NCI-H748 treated with DMSO at 0.1 percent for 48 hours (cell line): ENCODE measurements at places on chromosomes 6 and 20.

DNA sequence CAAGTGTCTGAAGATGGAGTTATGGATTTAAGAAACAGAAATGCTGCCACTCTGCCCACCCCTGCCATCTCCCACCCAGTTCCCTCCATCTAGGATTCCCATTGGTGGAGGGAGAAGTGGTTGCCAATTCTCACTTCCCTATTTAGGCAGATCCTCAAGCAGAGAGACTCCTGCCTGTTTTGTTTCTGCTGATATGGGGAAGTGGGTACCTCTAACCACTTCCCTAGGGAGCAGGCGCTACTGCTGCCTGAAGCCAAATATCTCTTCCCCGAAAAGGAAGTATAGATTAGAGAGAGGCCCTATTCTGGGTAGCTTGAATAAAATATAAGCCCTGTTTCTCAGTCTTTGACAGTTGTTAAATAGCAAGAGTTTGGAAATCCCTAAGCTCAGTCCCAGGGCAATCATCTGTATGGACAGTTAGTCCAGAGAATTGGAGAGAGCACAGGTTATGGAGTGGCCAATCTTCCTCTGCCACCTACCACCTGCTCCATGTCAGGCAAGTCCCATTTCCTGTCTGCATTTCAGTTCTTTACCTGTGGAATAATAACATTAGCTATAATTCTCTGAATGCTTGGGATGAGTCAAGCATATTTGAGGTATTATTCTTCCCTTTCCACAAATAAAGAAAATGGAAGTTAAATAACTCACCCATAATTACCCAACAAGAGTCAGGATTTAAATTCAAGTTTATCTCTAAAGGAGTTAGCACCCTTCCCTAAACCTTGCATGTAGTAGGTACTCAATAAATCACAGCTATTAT is 2.6 kb upstream of the ADGB start:
- no peak for DNase-seq

DNA sequence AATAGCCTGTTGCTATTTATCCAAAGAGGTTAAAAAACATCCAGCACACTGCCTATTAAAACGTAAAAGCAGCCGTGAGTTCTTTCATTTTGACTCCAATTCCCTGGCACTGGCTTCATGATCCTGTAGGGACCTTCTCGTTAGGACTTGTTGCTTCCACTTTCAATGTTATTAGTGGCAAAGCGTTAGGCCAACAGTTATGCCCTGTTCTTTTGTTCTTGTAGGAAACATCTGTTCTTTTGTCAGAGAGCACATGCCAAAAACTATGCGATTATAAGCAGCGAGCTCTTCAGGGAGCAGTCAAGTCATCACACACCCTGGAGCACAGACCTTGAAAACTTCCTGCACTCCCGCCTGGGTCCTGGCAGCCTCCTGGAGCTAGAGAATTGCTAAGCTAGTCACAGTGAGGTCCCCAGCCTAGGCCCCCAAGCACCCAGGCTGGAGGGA is 609.5 kb upstream of the ARID1B start:
- no peak for DNase-seq

GRCh38 chr6:132684272-132684671 is 25.3 kb upstream of the TAAR1 start:
- DNase-seq, result no peak

- DNase-seq, result no peak
Observed at GRCh38 chr6:161544801-161545480, 271.1 kb upstream of the AGPAT4 start.

DNA sequence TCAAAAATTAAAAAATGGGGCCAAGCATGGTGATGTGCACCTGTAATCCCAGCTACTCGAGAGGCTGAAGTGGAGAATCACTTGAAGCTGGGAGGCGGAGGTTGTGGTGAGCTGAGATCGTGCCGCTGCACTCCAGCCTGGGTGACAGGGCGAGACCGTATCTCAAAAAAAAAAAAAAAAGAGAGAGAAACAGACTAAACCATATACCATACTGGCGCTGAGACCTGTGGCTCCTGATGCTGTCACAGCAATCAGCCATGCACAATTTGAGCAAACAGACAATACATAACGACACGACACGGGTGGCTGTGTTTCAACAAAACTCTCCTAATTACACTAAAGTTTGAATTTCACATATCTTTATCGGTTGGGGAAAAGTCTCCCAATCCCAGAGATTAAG is 14.9 kb upstream of the CBFA2T2 start:
- DNase-seq, result no peak

DNA sequence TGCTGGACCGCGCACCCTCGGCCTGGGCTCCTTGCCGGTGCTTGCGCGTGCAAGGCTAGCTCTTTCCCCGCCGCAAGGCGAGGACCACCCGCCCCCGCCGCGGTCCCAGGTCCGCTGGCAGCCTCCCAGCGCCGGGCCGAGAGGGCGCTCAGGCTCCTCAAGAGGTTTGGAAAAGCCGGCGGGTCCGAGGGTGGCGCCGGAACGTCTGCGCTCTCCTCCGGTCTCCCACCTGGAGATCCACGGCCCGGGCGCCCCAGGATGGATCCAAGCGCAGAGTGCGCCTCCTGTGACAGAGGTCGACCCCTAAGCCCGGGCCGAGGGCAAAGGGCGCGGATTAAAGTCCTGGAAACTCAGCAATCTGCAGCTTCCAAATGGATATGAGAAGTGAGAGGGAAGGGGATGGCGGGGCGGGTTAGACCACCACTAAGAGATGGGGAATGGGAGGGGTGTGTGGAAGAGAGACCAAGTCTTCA is 575 bp upstream of the MICAL1 start:
- no peak for DNase-seq

GRCh38 chr6:17470938-17471327 is 77.5 kb downstream of the CAP2 start:
- DNase-seq, result no peak

DNA sequence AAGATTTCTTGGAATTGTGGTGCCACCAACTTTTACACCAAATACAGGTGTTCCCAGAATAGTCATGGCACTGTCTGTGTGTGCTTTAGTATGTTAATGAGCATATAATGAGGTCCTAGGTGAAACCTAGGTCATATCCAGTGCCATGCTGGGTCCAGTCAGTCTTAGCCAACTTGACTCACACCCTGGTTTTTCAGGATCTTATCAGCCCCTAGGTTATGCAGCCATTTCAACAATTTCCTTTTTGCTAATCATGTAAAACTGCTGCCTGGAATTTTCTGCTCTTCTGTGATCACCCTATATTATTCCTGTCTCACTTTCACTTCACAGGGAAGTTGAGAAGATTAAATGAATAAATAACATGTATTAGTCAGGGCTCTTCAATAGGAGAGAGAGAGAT is 23.7 kb downstream of the SDHAF4 start:
- no peak for DNase-seq

DNA sequence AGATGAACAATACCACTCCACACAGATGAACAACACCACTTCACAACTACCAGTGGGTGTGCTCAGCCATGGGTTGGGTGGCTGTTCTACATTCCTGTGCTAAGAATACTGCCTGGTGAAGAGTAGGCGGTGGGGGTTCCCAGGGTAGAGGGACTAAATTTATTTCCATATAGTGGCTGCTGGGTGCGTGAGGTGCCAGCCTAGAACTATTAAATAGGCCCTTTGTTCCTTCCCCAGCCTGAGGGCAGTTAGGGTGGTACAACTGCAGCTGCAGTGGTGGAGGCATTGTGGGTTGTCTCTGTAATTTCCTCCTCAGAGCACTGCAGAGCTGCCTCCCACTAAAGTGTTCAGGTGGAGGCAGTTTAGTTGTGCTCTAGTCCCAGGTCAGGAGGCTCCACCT is 618.4 kb downstream of the MMUT start:
- no peak for DNase-seq

GRCh38 chr6:160000280-160000704 is 31.4 kb downstream of the IGF2R start:
- DNase-seq, result no peak

GRCh38 chr20:59117526-59117925 is 46.1 kb upstream of the ZNF831 start:
- no peak for DNase-seq

GRCh38 chr6:161435748-161436070 is 161.8 kb upstream of the AGPAT4 start:
- no peak for DNase-seq

DNA sequence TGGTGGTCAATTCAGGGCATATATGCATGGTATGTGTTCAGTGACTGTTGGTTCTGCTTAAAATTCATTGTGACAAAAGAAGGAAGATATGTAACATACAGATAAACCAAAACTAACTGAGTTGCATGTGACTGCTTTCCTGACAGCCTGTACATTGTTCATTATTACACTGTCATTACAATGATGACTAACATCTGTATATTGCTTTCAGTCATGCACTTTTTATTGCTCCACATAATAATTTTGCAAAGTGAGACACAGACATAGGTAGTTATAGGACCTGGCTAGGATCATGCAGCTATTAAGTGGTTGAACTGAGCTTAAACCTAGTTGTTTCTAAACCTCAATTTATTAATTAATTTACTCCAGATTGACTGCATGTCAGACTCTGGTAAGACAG is 703.2 kb downstream of the HDGFL1 start:
- no peak for DNase-seq

GRCh38 chr20:16283307-16283706 is 289.9 kb downstream of the KIF16B start:
- DNase-seq, result no peak

DNA sequence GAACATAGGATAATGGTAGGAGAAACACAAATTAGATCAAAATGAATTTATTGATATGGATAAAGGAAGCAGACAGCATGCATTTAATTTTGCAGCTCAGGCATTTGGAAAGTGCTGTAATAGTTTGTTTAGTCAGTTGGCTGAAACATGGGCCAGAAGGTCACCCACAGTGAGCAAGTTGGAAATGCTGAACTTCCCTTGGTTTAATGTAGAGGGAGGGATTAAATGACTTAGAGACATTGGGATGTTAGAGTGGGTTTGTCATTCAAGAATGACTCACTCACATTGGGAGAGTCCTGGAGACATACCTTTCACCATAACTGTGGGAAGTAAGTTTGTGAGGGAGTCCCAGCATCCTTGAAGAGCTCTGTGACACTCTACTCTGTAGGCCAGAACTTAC is 231.5 kb upstream of the PLCB4 start:
- no peak for DNase-seq

- DNase-seq, result no peak
Observed at GRCh38 chr20:43541214-43541613, 17.6 kb upstream of the SGK2 start.

DNA sequence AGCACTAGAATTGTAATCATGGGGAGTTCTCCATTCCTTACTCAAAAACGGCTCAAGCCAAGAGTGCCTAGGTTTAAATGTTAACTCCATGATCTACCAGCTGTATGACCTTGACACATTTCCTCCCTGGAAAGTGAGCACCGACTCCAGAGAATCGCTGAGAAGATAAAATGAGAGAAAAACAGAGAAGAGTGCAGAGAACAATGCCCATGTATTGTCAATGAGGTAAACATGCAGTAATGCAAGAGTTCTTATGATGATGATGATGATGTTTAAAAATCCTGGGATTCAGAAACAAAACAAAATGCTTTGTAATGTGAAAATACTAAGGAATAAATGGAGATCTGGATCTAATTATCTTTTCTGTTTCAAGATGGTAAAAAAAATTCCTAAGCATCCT is 64.8 kb upstream of the BEND6 start:
- no peak for DNase-seq

GRCh38 chr20:41268402-41268801 is 49.1 kb downstream of the ZHX3 start:
- no peak for DNase-seq

- DNase-seq, result no peak
Observed at GRCh38 chr6:160069459-160069858, 52.2 kb upstream of the SLC22A1 start.

- no peak for DNase-seq
Observed at GRCh38 chr6:7693827-7694226, 32.1 kb upstream of the BMP6 start.
